GM23338 (cell line): ENCODE measurements at places on chromosomes 13 and 19.
A peak's percentile ranks its signal among the peaks of the same experiment; 100 is the strongest.

- peak; percentile 72 for DNase-seq
Observed at GRCh38 chr19:1862424-1863327, 703 bp downstream of the KLF16 start.

- peak; percentile 55 for DNase-seq
Observed at GRCh38 chr19:5128251-5128935, 159.5 kb downstream of the KDM4B start.

DNA sequence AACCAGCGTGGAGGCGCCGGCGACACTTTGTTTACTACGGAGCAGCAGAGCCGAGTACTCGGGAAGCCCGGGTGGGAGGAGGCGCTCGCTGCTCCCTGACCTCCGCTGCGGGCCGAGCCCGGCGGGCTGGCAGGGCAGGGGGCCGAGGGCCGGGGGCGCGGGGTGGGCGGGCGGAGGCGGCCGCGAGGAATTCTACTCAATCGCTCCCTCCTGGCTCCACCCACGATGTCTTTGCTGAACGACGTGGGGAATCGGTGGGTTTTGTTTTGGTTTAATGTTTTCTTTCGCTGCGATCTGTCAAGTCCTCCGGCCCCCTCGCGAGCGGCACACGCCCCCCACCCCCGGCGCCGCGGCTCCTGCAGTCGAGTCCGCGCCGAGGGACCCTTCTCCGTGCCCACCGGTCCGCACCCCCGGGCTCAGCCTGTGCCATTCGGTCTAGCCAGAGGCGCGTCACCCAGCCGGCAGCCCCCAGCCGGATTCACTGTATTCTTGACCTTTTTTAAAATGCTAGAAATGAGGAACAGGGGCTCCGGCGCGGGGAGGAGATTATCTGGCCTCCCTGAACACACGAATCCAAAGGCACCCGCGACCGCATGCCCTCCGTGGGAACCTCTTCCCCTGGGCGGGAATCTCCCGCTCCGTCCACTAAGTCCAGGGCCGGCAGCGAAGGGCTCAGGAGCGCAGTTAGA is 636 bp upstream of the FOXO1 start:
- DNase-seq: peak; percentile 70

- DNase-seq: no peak
Observed at GRCh38 chr19:30444253-30444671, 72.1 kb downstream of the ZNF536 start.

DNA sequence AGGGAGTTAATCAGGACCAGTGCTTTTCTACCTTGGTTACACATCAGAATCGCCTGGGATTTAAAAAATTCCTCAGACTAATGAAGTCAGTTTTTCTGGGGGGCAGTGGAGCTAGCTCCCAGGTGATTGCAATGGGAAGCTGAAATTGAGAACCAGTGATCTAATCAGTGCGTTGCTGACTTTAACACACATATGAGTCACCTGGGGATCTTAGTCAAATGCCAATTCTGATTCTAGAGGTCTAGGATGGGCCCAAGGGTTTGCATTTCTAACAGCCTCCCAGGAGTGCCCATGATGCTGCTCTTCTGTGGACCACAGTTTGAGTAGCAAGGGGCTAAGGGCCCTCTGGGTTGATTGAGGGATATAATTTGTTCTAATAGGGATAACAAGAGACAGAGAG is 54.5 kb downstream of the KL start:
- no peak for DNase-seq

GRCh38 chr19:33675501-33676124 is 53.9 kb downstream of the CHST8 start:
- no peak for DNase-seq
